ENCODE measurements at places on chromosomes 5 and 9. TPM values are rescaled to one million over a fixed set of nuclear protein-coding genes. Genes with fewer than 3 reads are reported as not detected.

The CYLC2 gene
- not detected for total RNA-seq

The IL9 gene
- 3.0 TPM for total RNA-seq

The LIX1 gene
- not detected for total RNA-seq

The COL23A1 gene
- 0.17 TPM for total RNA-seq

The ORM2 gene
- not detected for total RNA-seq

The EPB41L4A gene
- total RNA-seq: 12.7 TPM

The KIAA0825 gene
- 5.2 TPM for total RNA-seq

The CARD9 gene
- 2.8 TPM for total RNA-seq

The BNC2 gene
- 5.5 TPM for total RNA-seq

The FAM169A gene
- 7.9 TPM for total RNA-seq

DNA sequence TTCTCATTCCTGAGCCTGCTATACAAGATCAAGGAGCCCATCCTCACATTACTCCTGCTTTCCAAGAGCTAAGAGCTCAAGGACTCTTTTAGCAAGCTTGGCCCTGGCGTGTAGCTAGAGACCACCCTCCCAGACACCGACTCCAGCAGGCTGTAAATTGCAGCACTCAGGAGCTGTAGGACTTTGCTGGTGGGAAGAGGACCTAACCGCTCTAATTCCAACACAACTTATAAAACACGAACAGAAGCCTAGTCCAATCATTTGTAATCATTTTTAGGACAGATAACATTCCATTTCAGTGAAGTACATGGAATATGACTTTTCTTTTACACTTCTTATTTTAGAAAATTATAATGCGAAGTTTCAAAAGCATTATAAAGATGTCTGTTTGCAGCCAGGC lies 219.9 kb downstream of the NXNL2 start:
- DNase-seq: no peak
- no peaks in the 10 kb centered on the region for H3K36me3 ChIP-seq
- H3K4me1 ChIP-seq: no peaks in the 10 kb centered on the region
- H3K27me3 ChIP-seq: peaks cover 12% of the 10 kb centered on the region
- no peak overlapping the region for H3K27ac ChIP-seq

DNA sequence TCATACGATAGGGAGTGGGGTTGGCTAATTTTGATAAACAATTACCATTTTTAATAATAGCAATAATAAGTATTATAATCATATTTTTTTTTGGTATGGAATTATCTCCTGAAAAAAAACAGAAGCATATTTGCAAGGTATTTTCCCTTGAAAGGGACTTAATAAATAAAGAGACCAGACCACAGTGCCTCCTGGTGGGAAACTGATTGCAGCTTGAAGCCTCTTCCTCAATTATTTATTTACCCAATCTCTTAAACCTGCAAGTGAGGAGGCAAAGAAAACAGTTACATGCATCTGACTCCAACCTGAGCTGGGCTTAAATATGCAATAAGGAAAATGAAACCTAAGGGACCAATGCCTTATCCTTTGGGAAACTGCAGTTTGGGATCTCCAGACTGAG lies 388.1 kb upstream of the ACO1 start:
- H3K27me3 ChIP-seq: no peaks in the 10 kb centered on the region
- no peak overlapping the region for H3K4me3 ChIP-seq
- DNase-seq: no peak

DNA sequence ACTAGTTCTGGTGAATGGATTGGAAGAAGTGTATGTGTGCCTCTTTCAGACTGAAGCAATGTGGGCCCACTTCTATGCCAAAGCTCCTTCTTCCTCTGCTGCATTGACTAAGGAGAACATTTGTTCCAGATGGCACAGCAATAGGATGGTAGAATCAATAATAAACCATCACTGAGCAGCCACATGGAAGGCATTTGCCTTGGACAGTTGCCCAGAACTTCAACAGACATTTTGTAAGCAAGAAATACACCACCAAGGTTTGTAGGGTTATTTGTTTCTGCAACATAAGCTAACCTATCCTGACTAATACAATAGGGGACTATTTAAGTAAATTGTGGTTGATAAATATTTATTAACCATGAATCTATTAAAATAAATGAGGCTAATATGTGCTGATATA lies 37.7 kb upstream of the CSNK1G3 start:
- peaks cover 8% of the 10 kb centered on the region for H3K36me3 ChIP-seq
- no peak overlapping the region for H3K4me3 ChIP-seq
- DNase-seq: no peak
- no peak overlapping the region for H3K27ac ChIP-seq
- peaks cover 35% of the 10 kb centered on the region for H3K27me3 ChIP-seq

DNA sequence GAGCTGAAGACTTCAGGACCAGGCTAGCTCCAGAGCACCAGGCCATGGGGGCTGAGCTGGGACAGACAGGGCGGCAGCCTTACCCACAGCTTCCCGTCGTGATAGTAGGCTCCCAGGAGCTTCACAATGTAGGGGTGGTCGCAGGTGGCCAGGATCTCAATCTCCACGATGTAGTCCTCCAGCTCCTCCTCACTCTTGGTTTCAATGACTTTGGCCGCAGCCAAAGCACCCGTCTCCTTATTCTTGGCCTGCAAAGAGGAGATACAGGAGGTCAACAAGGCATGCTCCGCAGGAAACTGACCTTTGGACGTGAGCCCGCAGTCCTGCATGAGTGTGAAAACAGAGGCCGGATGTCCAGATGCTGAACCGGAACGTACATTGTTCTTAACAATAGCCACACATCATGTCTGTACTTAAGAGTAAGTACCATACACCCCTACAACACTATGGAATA lies 31.5 kb downstream of the STK10 start:
- no peak for DNase-seq
- H3K36me3 ChIP-seq: peaks cover 26% of the 10 kb centered on the region
- no peaks in the 10 kb centered on the region for H3K27me3 ChIP-seq
- H3K4me1 ChIP-seq: peaks cover 56% of the 10 kb centered on the region
- peak overlapping the region; percentile 79 for H3K27ac ChIP-seq

GRCh38 chr9:133251773-133252172 lies 23.2 kb downstream of the ABO start:
- no peak for DNase-seq
- no peak overlapping the region for H3K4me3 ChIP-seq
- no peaks in the 10 kb centered on the region for H3K4me1 ChIP-seq
- no peaks in the 10 kb centered on the region for H3K36me3 ChIP-seq
- H3K27ac ChIP-seq: no peak overlapping the region
- peaks cover 11% of the 10 kb centered on the region for H3K27me3 ChIP-seq

GRCh38 chr5:92678640-92679039 lies 902.4 kb downstream of the NR2F1-AS1 start:
- no peak overlapping the region for H3K4me3 ChIP-seq
- H3K27ac ChIP-seq: no peak overlapping the region
- H3K36me3 ChIP-seq: no peaks in the 10 kb centered on the region

GRCh38 chr9:132334364-132334763 lies 20.4 kb downstream of the SETX start:
- H3K4me3 ChIP-seq: no peak overlapping the region
- H3K4me1 ChIP-seq: peaks cover 14% of the 10 kb centered on the region
- H3K36me3 ChIP-seq: peaks cover 45% of the 10 kb centered on the region

GRCh38 chr5:116998024-116998423 lies 423.4 kb upstream of the SEMA6A start:
- H3K27me3 ChIP-seq: no peaks in the 10 kb centered on the region
- no peak for DNase-seq
- no peak overlapping the region for H3K4me3 ChIP-seq
- no peaks in the 10 kb centered on the region for H3K4me1 ChIP-seq
- no peak overlapping the region for H3K27ac ChIP-seq

DNA sequence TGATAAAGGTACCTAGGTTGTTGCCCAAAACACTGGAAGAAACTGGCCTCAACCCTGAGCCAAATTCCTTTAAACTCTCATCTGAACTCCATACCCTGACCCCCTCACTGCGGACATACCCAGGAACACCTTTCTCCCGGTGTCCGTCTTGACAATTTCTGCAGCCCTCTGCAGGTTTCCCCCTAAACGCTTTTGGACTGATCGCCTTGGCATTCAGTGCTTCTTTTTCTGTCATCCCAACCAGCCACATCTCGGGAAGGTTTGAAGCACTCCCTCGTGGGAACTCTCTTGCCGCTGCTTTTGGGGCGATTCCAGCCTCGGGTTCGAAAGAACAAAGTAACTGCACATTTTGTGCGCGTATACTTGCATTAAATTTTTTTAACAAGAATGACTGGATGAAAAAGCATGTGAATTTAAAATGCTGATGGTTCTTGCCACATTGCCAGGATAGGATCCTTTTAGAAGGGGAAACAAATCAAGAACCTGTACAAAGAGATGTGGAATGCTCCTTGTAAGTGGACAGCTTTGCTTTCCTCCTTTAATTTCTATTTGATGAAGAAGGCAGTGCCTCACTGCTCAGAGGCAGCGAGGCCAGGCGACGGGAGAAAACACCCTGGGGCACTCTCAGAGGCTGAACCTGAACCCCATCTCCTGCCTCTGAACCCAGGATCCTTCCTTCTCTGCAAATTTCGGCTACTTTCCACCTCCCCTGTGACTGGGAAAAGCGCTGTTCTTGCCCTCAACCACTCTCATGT lies 615 bp downstream of the PSMD5 start:
- no peak for DNase-seq
- H3K4me3 ChIP-seq: peak overlapping the region; percentile 100
- H3K4me1 ChIP-seq: peaks cover 63% of the 10 kb centered on the region
- peaks cover 14% of the 10 kb centered on the region for H3K36me3 ChIP-seq
- peak overlapping the region; percentile 100 for H3K27ac ChIP-seq

GRCh38 chr5:74586856-74587255 lies 53.7 kb downstream of the ENC1 start:
- H3K27ac ChIP-seq: no peak overlapping the region
- H3K27me3 ChIP-seq: peaks cover 16% of the 10 kb centered on the region
- no peaks in the 10 kb centered on the region for H3K36me3 ChIP-seq
- DNase-seq: no peak

- no peak for DNase-seq
- no peak overlapping the region for H3K4me3 ChIP-seq
- H3K4me1 ChIP-seq: no peaks in the 10 kb centered on the region
- H3K27me3 ChIP-seq: no peaks in the 10 kb centered on the region
- no peaks in the 10 kb centered on the region for H3K36me3 ChIP-seq
Measured at GRCh38 chr9:134236001-134236421, 71.6 kb upstream of the RNU6ATAC start.

GRCh38 chr9:127714951-127715469 lies 453 bp downstream of the PTRH1 start:
- DNase-seq: no peak
- H3K27me3 ChIP-seq: no peaks in the 10 kb centered on the region
- H3K4me3 ChIP-seq: peak overlapping the region; percentile 94
- H3K4me1 ChIP-seq: peaks cover 29% of the 10 kb centered on the region
- H3K36me3 ChIP-seq: no peaks in the 10 kb centered on the region
- peak overlapping the region; percentile 78 for H3K27ac ChIP-seq

DNA sequence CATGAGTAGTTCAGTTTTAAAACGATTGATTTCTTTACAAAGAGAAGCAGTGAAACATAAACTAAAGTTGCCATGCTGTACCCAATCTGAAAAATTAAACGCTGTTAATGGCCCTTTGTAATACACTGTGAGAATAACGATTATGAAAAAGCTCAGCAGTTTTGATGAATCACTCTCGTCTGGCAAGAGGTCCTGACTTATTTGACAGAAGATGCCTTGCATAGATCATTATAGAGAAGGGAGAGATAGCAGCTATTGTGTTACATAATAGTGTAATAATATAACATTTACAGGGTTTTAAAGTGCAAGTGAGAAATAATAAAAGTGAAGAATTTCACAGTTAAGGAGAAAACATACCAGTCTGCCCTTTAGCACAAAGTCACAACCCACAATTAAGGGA lies 361.5 kb upstream of the CDH10 start:
- no peak overlapping the region for H3K4me3 ChIP-seq
- no peaks in the 10 kb centered on the region for H3K27me3 ChIP-seq
- H3K27ac ChIP-seq: no peak overlapping the region
- no peak for DNase-seq
- no peaks in the 10 kb centered on the region for H3K4me1 ChIP-seq
- H3K36me3 ChIP-seq: peaks cover 11% of the 10 kb centered on the region

- peaks cover 8% of the 10 kb centered on the region for H3K36me3 ChIP-seq
- H3K27me3 ChIP-seq: no peaks in the 10 kb centered on the region
- no peaks in the 10 kb centered on the region for H3K4me1 ChIP-seq
Measured at GRCh38 chr5:29614206-29614605, 1579.3 kb upstream of the CDH6 start.

GRCh38 chr9:93436218-93436617 lies 15.3 kb upstream of the FAM120A start:
- no peak for DNase-seq
- H3K27me3 ChIP-seq: peaks cover 14% of the 10 kb centered on the region
- H3K4me3 ChIP-seq: no peak overlapping the region

DNA sequence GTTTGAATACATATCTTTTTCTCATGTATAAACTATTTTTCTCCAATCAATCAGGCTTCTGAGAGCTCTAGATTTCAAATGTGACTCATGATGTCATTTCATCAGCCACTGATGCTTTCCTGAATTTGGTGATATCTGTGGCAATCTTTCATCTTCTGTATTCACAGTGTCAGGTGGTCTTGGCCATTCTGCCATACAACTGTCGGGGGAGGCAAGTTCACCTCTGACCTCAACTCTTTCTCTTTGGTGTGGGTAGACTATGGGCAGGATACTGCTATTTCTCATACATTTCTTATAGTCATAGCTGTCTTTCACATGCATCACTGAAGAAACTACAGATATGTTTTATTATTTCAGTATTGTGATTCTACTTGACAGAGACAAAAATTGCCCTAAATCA lies 414.1 kb upstream of the MEF2C start:
- H3K27ac ChIP-seq: no peak overlapping the region
- no peak overlapping the region for H3K4me3 ChIP-seq
- DNase-seq: no peak
- peaks cover 3% of the 10 kb centered on the region for H3K27me3 ChIP-seq

Measured in natural killer cell treated with Interleukin-12 subunit alpha and Interleukin-12 subunit beta and Interleukin-15 and Interleukin-18, amount 100 ng/mL, for 72 hours (primary cell).